ENCODE measurements at places on chromosomes 12 and 14.
A peak's percentile ranks its signal among the peaks of the same experiment; 100 is the strongest.

DNA sequence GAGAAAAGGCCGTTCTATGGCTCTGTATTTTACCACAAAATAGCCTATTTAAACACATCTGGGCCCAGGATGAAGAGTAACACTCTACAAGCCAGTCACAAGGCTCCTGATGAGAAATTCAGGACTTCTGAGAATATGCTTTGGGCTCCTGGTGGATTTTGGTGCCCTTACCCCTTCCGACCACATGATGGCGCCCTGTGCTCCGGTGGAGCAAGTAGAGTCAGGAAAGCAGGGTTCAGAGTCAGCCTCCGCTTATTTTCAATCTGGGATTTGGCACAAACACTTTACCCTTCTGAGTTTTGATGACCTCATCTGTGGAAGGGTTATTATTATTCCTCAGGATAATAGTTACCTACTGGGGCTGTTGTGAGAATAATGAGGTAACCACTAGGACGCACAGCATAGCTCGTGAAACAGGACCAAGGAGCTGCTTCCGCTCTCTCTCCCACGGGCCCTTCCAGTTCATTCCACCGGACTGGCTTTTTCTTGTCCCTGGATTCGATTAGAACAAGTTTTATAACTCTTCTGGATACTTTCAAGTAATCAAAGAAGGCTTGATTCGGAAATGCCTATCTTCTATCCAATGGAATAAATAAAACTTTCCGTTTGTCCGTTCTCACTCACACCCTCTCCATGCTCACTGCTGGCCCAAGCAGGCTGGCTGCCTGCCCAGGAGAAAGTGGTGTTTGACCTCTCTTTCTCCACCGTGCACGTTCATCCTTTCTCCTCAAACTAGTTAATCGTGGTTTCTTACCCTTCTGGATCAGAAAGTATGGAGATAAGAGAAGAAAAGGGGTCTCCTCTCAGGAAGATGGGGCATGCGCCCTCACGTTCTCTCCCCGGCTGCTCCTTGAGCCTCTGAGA, 104.6 kb downstream of the GALC start:
- peak; percentile 23 for DNase-seq

- no peak for DNase-seq
These were observed 24.2 kb upstream of the PTHLH start for GRCh38 chr12:27996761-27997160.

DNA sequence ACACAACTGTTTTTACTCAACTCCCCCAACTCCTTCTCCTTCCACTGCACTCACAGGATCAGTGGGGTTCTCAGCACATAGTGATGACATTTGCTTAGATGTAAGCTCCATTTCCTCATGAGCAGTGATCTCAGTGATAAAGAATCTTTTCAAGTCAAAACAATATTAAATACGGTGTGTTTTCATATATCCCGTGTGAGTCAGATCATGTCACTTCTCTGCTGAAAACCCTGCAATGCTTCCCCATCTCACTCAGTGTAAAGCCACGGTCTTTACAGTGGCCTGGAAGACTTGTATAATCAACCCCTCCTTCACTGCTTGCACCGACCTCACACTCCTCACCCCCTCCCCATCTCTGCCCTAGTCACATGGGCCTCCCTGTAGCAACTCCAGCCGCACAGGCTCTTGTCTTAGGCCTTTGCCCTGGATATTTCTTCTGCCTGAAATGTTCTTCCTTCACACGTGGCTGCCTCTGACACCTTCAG, 149.7 kb upstream of the ARHGAP5 start:
- DNase-seq: peak; percentile 69

DNA sequence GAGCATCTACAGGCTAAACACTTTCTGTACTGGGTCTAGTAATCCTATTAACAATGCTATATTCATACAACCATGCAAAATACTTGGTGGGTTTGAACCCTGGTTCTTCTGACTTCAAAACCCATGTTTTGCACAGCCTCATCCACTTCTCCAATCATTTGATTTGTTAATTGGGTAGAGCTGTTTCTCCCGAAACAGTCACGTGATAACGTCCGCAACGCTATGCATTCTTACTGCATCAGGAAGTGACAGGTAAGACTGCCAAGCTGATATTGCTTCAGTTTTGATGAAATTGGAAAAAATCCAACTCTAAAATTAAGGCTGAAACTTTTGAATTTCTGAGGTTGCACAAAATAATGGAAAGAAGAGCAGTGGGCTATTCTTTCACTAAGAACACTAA, 30.4 kb upstream of the RNU6-7 start:
- DNase-seq: no peak

- DNase-seq: no peak
These were observed 82.0 kb downstream of the PRKCH start for GRCh38 chr14:61403411-61403810.

DNA sequence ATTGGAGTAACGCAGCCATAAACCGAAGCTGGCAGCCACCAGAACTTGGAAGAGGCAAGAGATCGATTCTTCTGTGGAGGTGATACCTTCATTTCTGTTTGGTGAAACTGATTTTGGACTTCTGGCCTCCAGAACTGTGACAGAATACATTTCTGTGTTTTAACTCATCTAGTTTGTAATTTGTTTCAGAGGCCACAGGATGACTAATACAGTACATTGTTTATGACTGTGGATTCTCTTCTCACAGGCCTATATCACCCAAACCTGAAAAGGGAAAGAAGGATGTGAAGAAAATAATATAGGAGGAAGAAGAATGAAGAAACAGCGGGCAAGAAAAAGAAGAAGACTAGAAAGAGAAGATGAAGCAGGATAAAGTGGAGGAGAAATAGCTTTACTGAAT, 263.8 kb upstream of the DIO2 start:
- no peak for DNase-seq

GRCh38 chr12:27968972-27969623, 3.4 kb downstream of the PTHLH start:
- no peak for DNase-seq

GRCh38 chr14:88079624-88080023, 74.7 kb downstream of the GPR65 start:
- no peak for DNase-seq

GRCh38 chr12:122123761-122124145, 45.2 kb downstream of the MLXIP start:
- no peak for DNase-seq

- DNase-seq: no peak
These were observed 163.4 kb downstream of the GARIN6 start for GRCh38 chr12:99810718-99811593.

DNA sequence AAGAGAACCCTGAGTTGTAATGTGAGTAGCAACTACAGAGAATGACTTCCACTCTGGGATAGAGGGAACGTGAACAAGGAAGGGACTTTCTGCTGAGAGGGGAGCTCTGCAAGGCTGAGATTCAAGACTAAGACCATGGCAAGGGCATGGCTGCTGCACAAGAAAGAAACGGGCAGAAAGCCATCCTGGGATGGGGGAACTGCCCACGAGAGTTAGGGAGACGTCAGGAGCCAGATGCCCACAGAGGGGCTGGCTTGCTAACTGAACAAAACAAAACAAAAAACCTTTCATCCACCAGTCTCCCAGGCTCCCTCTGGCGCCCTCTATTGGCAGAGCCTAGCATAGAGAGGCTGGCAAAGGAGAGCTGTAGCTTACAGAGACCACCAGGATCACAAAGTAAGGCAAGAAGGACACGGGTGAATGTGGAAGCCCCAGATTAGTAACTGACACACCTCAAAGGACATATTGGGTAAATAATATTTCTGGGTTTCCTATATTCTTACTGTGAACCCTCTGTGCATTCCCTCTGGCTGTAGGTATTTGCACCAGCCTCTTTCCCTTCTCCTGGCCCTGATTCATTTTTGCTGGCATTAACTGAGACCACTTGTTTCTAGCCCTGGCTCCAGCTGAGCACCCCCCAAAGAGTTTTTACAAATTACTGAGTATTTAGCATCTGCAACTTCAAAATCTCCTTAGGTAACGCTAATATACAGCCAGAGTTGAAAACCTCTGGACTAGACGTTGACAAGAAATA, 338.3 kb downstream of the EMP1 start:
- peak; percentile 14 for DNase-seq

DNA sequence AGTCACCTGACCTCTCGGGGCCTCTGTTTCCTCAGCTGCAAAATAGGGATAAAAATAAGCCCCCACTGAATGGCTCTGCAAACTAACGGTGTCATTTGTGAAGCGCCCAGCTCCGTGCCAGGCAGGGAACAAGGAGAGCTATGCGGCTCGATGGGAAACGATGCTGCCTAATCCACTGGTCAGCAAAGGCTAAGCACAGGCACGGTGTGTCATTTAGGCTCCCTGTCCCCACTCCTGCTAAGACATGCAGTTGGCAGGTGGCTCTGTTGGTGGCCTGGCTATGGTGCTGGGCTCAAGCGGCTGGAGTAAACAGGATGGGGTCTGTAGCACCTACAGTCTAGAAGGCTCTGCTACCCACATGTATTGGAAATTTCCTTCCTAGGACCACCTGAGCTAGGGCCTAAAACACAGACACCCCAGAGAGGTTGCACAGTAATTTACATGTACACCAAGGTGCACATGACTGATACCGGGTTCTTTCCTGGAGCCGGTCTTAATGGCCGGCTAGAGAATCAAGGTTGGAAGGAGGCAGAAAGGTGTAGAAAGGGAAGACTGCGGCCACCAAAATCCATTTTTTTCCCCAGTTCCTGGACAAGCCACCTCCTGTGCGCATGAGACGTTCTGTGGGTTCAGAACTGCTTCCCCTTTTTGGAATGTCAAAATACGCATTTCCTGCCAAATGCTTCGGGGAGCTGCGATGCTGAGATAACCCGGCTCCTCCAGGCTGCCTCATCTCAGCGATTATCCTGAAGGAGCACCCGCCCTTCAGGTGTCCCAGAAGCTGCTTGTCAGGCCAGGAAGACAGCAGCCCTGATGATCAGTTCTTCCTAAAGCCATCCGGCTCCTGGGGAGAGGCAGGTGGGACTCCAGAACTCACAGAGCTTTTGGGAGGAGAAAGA, 1.0 kb downstream of the CACNA2D4 start:
- DNase-seq: no peak

DNA sequence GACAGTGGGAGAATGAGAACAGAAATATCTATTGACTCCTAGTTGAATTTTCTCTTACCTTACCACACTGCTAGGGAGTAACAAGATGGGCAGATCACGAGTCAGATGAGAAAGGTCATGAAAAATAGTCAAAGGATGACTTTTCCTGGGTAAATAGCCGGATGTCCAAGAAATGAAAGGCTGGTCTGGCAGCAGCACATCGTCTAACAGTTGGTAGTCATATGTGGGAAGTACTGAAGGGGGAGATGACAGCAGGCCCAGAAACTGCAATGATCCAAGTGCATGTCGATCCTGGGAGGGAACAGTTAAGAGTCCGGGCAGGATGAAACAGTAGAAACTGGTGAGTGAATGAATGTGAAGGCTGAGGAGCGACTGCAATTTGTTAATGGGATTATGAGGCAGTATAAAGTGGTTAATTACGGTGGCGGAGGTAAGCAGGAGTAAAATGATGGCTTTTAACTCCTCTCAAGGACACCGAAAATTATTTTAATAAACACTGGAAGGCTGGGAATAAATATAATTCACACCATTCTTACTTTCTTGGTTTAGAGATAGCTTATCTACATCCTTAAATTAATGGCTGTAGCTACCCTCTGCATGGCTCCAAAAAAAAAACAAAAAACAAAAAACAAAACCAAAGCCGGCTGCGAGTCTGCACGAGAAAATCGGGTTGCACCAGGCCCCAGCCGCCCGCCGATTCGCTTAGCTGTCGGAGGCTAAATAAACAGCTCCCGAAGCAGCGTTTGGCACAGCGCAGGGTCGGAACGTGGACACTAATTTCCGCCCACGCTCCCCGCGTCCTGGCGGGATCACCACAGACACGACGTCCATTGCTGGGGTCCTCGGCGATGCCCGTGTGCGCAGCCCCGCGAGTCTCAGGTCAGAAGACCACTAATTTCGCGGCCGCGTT, 1.0 kb upstream of the ERC1 start:
- DNase-seq: peak; percentile 87

DNA sequence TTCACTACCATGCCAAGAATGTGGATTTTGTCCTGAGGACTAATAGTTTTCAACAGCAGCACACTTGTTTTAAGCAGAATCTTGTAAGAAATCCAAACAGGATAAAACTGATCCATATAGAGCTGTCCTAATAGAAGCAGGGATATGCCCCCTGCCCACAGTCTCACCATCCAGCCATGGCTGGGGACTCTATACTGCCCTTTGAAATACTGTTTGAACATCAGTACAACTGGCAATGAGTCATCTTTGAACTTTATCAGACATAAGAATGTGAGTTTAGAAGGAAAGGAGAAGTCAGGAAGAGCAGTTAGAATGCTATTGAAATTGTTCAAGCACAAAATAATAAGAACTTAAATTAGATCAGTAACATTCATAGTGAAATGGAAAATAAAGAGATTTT, 3.8 kb upstream of the C12orf42 start:
- no peak for DNase-seq

GRCh38 chr14:69291891-69292561, 32.1 kb downstream of the GALNT16 start:
- no peak for DNase-seq

All from HS-27A (cell line).